ENCODE measurements at places on chromosomes 2 and 18.

- no peak for DNase-seq
Observed at GRCh38 chr2:224847381-224847780, 131.2 kb upstream of the CCDC195 start.

DNA sequence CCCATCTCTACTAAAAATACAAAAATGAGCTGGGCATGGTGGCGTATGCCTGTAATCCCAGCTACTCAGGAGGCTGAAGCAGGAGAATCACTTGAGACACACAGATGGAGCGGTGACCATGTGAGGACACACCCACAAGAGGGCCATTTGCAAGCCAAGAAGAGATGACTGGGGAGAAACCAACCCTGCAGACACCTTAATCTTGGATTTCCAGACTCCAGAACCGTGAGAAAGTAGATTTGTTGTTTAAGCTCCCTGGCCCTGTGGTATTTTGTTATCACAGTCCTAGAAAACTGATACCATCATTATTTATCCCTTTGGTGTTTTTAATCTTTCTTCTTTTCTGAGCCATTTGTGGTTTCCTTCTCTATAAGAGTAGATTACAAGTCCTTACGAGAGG lies 88.6 kb upstream of the ID2 start:
- DNase-seq = no peak

GRCh38 chr2:237733677-237734300 lies 64.8 kb upstream of the RBM44 start:
- no peak for DNase-seq

DNA sequence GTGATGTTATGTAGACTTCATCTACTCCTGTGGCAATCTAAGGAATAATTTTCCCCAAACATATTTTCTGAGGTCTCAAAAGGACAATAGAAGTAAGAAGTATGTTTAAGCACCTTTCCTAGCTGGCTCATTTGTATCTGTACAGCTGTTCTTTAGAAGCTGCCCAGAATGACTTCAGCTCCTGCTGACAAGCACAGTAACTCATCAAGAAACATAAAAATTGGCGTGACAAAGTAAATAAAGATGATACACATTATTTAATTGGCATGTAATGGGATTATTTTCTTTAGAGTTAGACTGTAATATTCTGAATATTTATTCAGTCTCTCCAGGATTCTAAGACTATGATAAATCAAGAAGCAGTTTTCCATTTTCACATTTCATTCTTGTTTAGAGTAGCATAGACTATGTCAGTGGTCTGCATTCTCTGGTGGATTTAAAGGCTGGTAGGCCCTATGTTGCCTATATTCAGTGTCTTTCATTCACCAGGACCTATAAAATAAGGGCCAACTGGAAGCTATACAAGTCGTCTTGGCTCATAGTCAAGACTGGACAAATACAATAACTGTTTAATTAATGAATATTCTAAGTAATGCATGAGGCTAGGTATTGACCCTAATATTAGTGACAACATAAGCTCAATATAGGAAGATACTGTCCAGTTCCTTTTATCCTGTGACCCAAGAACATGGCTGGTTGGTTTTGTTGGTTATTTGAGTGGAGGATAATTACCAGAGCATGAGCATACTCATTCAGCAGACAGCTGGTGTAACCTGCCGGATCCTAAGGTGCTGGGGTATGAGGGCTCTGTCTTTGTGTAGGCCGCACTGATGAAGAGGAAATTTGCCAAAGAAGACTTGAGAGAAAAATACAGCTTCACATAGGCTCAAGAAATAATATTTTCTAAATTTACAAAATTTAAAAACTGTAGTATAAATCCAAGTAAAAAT lies 107.0 kb downstream of the PDE1A start:
- DNase-seq = no peak

DNA sequence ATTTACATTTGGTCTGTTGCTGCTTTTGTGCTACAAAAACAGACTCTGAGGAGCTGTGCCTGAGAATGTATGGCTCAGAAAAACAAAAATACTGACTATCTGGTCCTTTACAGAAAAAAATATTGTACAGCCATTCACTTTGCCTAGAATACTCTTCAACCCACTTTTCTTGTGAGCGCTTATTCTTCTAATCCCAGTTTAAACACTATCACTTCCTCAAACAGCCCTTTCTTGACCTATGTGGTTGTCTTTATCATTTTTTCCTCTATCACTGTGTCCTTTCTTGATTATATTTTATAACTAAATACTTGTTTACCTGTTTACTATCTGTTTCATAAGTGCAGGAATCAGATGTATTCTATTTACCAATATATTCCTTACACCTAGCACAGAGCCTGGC lies 33.5 kb downstream of the CUL3 start:
- DNase-seq = no peak

- DNase-seq = peak; percentile 61
Observed at GRCh38 chr2:31347750-31348149, 66.8 kb downstream of the XDH start.

DNA sequence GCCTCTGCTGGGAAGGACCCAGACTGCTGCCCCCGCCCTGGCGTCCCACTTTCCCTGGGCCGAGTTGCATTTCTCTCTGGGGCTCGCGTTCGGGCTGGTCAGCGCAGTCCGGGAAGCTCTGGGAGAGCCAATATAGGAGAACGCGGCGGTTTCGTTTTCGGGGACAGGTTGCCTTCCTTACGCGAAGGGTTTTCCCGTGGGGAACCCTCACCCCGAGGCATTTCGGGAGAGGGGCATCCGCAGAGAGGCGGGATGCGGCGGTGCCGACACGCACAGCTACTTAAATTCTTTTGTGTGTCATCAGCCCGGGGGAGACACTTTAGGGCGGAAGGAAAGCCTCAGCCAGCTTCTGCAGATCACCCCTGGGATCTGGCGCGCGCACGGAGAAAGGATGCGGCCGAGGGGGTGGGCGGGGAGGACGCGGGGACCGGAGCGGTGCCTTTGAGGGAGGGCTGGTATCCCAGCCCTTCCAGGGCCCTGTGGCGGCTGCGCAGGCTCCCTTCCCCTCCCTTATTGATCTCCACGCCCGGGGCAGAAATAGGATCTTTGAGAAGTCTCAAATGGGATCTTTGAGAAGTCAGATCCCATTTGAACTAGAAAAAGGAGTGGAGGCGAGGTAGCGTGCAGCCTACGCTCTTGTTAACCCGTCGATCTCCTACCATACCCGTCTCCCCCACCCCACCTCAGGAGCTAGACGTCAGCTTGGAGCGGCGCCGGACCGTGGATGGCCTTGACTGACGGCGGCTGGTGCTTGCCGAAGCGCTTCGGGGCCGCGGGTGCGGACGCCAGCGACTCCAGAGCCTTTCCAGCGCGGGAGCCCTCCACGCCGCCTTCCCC lies 1.2 kb downstream of the GATA6 start:
- DNase-seq = peak; percentile 68

DNA sequence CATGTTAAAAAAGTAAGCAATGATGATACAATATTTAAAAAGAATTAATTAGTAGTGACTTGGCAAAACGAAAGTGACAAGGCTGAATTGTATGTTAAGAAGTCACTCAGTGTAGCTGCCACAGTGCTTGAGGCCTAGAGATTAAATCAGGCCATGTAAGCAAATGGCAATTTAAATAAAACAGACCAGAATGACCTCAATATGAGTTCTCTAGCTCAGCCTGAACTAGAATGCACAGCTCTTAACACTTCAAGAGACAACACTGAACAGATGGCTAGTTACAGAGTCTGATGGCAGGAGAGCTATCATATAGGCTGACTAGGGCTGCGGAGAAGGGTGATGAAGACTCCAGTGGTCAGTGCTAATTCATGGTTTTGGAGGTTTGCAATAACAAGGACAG lies 117.9 kb upstream of the ZBTB14 start:
- DNase-seq = no peak

GRCh38 chr2:186405842-186406241 lies 80.2 kb upstream of the ZC3H15 start:
- DNase-seq = no peak

- no peak for DNase-seq
Observed at GRCh38 chr2:231886071-231886681, 40.0 kb downstream of the NPPC start.

- DNase-seq = peak; percentile 36
Observed at GRCh38 chr2:190838492-190838910, 42.1 kb upstream of the GLS start.

DNA sequence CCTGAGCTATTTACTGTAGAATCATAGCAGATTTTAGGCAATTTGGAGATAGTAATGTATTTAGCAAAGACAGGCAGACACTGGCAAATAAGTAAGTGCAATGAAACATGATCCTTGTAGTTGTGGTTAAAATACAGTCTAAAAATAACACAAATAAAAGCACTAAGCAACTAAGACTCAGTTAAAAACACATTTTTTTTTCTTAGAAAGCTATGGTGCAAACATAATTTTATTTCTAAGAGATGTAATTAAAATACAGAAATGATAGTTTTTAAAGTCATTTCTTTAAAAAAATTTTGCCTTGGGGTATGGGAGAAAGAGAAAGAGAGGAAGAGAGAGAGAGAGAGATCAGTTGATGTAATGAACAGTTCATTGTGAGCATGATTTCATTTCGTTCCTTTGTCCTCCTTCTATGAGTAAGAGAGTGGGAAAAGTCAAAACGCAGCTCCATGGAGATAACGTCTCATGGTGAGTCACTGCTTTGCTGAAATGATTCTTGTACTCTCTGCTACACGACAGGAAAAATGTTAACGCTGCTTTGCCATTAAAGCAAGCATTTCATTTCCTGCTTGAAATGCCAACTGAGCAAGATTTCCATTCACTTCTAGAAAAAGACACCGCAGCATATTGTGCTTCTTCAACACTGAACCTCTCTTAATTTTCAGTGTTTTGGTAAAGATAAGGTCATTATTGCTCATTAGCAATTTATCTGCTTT lies 61.3 kb upstream of the PGAP1 start:
- peak; percentile 73 for DNase-seq

GRCh38 chr2:105865222-105865913 lies 120.7 kb downstream of the NCK2 start:
- DNase-seq = no peak

DNA sequence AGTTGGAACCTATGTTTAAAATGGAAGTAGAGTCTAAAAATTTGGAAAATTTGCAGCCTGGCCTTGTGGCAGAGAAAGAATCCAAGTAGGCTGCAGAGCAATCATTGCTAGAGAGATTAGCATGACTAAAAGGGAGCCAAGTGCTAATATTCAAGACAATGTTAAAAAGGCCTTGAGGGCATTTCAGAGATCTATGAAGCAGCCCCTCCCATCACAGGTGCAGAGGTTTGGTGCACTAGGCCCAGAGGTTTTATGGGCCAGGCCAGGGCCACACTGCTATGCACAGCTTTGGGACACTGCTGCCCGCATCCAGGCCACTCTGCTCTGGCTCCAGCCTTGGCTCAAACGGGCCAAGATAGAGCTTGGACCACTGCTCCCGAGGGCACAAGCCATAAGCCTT lies 6.7 kb upstream of the IL1A start:
- no peak for DNase-seq

GRCh38 chr2:84749442-84749841 lies 131.4 kb downstream of the TRABD2A start:
- DNase-seq = no peak

DNA sequence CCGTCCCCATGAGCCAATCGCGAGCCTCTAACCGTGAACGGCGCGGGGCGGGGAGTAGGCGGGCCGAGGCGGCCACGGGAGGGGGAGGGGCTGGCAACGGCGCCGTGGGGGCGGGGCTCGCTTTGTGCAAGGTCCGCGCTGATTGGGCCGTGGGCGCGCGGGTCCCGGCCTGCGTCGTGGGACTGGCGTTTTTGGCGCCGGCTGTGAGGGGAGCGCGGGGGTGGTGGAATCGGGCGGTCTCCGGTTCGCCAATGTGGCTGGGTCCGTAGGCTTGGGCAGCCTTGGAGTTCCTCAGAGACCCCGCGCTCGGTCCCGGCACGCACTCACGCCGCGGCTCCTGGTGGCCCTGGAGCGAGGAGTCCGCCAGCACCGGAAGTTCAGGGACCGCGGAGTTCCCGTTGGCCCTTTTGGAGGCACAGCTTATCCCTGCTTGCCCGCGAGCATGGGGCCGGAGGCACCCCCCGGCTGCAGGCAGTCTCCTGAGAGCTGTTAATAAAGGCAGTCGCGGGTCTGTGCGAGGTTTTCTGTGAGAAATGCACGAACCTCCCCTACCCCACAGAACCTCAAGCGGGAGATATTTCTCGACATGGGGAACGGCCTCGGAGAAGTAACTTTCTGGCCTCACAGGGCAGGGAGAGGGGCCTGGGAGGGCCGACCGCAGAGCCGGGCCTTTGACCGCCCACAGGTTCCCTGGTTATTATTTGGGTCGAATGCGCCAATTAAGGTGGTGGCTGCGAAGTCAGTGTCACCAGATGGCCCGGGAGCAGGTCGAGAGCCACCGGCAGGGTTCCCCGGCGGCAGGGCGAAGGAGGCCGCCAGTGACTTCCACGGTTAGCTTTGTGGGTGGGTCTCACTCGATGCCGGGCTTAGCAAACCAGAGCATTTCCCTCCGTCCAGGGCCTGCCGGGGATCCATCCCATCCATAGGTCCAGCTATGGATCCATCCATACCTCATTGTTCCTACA lies 574 bp upstream of the NCL start:
- peak; percentile 99 for DNase-seq

Data from AG08396 (cell line).